ENCODE measurements at places on chromosomes 7 and 10. TPM values are rescaled to one million over a fixed set of nuclear protein-coding genes. Genes with fewer than 3 reads are reported as not detected.

DNA sequence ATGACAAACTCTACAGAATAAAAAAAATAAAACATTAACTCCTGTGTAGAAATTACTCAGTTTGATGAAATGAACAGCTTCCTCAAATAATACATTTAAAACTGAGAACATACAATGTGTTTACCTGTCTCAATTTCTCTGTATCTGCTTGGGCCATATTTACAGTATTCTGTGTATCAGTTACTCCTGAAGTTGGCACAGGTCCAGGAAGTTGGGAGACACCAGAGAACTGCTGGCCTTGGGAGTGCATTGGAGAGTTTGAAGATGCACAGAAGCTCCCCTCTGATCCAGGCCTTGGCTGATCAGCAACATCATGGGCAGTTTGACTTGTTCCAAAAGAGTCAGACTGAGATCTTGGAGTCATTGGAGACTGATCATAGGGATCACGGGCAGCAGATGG lies 155.1 kb downstream of the GALNT11 start:
- DNase-seq: no peak

- DNase-seq: no peak
Measured at GRCh38 chr7:113292105-113292504, 173.8 kb upstream of the SMIM30 start.

The PLEKHS1 gene
- 0.38 TPM for total RNA-seq

GRCh38 chr10:25761937-25762336 lies 172.1 kb upstream of the MYO3A start:
- DNase-seq: no peak

The HOGA1 gene
- 0.80 TPM for total RNA-seq

The ASZ1 gene
- not detected for total RNA-seq
